ENCODE measurements at places on chromosomes 11 and 22.

- DNase-seq: no peak
Measured at GRCh38 chr22:46099740-46100139, 50.6 kb upstream of the PPARA start.

- DNase-seq: no peak
Measured at GRCh38 chr11:2483426-2483825, 38.6 kb downstream of the KCNQ1 start.

DNA sequence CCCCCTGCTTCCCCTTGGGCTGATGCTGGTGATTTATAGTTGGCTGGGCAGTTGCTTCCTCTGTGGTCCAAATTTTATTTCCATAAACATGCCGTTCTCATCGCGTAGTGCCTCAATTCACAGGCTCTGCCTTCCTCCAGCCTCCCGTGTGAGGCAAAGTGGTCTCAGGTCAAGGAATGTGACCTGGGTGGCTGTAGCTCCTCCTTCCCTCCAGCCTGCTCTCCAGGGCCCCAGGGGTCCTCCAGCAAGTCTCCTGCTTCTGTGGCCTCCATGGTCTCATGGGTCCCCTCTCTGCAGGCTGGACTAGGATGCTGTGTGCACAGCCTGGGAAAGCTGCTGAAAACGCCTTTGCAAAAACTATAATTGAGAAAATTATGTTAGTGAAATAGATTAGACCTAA, 694.1 kb downstream of the BRD1 start:
- no peak for DNase-seq

- DNase-seq: no peak
Measured at GRCh38 chr22:41382610-41383009, 868 bp downstream of the TEF start.

- no peak for DNase-seq
Measured at GRCh38 chr11:128888034-128888985, 2.8 kb upstream of the KCNJ5 start.

GRCh38 chr22:26391623-26392022, 37.4 kb upstream of the ASPHD2 start:
- DNase-seq: no peak

- DNase-seq: no peak
Measured at GRCh38 chr11:45303316-45303715, 17.2 kb upstream of the SYT13 start.

All from NCI-H2081 treated with DMSO at 0.1 percent for 48 hours (cell line).